Skeletal muscle cell (primary cell): ENCODE measurements at places on chromosomes 1 and 21.

DNA sequence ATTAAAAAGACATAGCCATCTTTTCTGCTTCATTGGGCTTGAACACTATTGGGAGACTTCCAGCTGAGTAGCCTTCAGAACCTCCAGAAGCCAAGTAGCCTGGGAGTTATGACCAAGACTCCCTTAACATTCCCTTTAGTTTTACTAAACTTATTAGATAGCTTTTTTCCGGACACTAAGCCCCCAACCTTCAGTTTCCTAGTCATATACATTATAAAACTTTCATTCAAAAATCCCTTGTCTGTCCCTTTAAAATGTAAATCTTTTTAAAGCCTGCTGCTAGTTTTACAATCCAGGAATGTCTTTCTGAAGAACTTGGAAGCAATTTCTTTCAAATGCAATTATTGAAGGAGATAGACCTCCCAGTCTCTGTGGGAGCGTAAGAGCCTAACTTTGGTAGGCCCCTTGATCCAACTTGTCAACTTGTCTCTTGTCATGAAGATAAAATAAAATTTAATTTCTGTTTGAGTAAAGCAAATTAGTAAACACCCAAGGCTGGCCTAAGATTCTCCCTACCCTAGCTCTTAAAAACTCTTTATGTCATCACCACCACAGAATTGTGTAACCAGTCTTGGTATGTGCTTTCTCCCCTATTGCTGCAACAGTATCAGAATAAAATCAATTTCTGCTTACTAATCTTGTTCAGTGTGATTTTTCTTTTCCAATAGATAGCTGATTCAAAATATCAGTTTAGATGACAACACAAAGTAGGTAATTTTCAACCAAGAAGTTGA lies 796.2 kb downstream of the PLA2G4A start:
- DNase-seq, result peak; percentile 25

DNA sequence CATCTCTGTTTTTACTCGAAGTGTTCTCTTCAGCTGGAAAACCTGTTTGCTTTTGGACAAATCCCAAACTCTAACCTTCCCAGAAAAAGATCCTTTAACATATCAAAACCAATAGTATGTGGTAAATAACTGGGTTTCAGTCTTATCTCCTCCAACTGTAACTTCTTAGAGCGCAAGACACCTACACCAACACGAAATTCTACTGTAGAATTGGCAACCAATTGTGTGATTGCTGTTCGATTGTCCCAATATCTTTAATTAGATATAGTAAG lies 5.8 kb upstream of the MPZL1 start:
- DNase-seq, result no peak

DNA sequence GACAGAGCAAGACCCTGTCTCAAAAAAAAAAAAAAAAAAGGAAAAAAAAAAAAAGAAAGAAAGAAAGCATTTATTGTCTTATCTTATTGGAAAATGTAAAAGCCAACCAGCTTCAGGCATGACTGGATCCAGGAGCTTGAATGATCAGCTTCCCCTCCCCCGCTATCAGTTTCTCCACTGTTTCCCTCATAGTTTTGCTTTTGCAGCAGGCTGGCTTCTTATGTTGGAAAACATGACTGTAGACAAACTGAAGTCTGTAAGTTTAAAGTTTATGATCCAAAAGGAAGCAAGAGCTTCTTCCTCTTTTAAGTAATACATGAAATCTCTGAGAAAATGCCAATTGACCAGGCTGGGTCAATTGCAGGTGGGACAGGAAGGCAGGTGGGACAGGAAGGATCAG lies 52.2 kb downstream of the FHAD1 start:
- no peak for DNase-seq

DNA sequence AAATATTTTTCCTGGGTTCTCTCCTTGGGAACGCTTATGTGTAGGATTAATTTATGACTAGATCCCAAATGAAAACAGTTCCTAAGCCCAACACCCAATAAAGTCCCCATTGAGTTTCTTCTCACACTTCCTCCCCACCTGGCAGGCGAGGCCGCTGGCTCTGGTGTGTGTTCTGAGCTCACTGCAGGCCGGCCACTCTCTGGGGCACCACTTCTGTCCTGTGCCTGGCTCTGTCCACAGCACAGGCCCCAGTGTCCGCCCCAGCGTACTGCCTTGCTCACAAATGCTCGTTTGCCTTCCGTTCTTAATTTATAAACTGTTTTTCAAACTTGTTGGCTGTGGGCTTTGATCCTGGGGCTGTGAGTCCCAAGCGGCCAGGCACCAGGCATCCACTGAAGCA lies 90.6 kb downstream of the TLR5 start:
- DNase-seq, result no peak

DNA sequence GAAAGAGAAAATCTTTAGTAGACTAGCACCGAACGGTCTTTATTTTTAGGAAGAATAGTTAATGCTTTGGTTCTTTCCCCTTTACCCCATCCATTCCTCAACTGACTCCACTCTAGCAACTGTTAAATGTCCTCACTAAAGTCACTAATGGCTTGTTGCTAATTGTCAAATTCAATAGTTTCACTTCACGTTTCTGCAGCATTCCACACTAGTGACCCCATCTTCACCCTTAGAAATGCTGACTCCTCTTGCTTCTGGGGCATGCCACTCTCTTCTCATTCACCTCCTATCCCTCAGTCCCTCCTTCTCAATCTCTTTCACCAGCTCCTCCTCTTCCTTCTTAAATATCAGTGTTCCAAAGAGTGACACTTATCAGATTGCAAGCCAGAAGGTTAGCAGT lies 19.4 kb upstream of the CADM3 start:
- DNase-seq, result no peak

DNA sequence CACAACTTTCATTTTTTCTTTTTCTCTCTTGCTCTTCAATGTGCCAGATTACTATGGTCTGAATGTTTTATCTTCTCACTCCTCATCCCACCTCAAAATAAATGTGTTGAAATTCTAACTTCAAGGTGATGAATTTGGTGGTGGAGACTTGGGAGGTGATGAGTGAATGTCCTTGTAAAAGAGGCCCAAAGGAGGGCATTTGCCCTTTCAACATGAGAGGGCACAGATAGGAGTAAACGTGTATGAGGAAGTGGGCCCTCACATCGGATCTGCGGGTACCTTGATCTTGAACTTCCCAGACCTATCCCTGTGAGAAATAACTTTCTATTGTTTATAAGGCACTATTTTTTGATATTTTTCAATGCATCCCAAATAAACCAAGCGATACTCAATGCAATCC lies 412.3 kb upstream of the ADGRL2 start:
- DNase-seq, result no peak

DNA sequence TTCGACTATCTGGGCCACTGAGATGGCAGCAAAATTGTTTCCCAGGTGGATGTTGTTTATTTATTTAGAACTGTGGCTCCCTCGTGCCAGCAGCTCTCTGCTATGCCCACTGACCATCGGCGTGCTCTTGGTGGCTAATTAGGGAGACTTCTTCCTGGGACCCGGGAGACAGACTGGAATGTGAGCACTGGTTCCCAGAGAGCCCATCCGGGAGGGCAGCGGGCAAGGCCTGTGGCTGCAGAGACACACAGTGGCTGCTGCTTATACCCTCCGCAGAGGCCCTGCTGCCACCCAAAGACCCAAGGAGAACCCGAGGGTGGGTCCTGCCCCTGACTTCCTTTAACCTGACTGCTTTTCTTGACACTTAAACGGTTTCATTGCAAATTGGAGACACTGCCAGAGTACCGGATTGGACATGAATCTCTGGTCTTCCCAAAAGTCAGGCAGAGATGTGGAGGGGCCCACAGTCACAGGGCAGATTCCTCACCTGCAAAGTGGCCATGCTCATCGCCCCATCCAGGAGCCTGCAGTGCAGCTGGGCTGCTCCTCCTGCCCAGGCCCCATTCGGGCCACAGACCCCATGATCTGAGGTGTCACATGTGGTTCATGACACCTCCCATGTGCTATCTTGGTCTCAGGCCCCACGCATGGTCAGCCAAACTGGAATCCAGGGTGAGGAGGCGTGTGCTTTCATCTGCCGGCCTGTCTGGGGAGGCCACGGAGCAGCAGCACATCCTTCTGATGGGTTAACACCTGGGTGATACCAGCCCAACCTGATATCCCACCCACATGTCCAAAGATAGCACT lies 5.7 kb upstream of the MATN1 start:
- no peak for DNase-seq

DNA sequence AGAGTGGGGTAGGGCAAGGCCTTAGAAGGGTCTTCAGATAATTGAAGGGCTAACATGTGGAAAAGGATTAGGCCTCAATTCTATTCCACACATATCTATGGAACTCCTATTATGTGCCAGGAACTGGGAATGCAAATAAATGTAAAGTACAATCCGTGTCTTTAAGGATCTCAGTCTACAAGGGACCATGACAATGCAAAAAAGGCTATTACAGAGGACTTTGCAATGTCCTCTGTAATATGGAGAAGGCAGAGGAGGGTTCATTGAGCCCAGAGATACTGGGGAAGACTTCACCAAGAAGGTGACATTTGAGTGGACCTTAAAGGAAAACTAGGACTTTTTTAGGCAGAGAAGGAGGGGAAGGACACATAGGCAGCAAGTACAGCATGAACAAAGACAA lies 4.5 kb upstream of the SCMH1 start:
- no peak for DNase-seq

GRCh38 chr1:241934201-241934848 lies 23.2 kb upstream of the BECN2 start:
- DNase-seq, result no peak

GRCh38 chr1:2299131-2299627 lies 71.1 kb downstream of the SKI start:
- no peak for DNase-seq

- no peak for DNase-seq
These were observed 22.5 kb downstream of the ZSCAN20 start for GRCh38 chr1:33494929-33495328.

DNA sequence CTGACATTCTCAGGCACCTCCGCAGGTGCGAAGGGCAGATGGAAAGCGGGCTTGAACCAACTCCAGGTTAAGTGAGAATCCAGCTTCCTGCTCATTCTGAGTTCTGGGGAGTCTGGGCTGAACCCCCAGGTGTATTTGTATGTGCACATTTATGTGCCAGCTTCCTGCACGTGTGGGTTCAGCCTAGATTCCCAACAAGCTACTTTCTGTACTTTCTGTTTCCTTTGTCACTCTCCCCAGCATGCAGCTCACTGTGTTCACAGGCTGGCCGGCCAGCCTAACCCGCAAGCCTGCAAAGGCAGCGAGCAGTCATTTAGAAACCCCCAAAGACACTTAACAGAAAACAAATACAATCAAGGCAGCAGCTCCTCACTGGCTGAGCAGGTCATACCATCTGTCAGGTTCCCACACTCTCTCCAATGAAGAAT lies 1.3 kb upstream of the IL19 start:
- DNase-seq, result no peak

DNA sequence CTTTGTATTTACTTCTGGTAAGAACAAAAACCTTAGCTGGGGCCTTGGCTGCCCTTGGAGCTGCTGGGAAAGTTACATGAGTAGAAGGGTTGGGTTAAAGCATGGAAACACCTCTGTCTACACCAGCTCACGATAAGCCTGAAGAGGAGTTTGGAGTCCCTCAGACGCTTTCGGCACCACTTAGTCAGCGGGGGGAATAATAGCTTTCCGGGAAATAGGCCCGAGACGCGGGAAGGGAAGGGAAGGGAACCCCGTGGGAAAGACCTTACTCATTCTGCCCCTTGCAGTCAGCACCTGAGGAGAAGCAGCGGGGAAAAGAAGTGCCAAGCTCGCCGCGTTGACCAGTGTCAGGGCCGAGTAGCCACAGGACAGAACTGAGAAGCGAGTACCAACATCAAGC lies 66.4 kb upstream of the PDE9A start:
- DNase-seq, result no peak

GRCh38 chr1:244730153-244730933 lies 77.4 kb downstream of the DESI2 start:
- DNase-seq, result no peak

DNA sequence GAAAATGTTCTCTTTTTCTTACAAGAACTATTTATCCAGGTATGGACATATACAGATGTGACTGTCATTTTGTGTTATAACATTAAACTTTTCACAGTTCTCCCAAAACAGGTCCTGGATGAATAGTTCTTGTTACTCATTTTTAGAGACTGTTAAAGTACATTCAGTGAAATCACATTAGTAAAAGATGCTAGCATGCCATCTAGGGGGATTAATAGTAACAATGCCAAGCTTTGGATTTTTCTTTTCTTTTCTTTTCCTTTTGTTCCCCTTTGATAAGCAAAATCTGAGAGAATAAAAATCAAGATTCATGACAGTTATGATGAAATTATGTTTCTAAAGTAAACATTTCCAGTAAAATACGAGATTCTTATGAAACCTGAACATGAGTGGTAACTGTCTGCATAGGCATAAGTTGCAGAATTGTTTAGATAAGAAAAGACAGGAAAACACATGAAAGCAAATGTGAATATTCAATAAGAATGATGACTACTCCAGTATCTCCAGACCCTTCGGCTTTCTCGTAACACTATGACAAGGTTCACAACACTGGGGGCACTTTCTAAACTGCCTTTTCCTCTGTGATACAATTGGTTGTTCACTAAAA lies 77.5 kb downstream of the TPR start:
- DNase-seq, result no peak

GRCh38 chr1:32494196-32494595 lies 29.3 kb downstream of the ZBTB8B start:
- DNase-seq, result no peak

GRCh38 chr1:150971583-150972416 lies 2.8 kb downstream of the CERS2 start:
- no peak for DNase-seq

GRCh38 chr1:201369209-201369608 lies 8.3 kb downstream of the TNNT2 start:
- no peak for DNase-seq

GRCh38 chr1:207054491-207054890 lies 1.4 kb downstream of the PFKFB2 start:
- no peak for DNase-seq

DNA sequence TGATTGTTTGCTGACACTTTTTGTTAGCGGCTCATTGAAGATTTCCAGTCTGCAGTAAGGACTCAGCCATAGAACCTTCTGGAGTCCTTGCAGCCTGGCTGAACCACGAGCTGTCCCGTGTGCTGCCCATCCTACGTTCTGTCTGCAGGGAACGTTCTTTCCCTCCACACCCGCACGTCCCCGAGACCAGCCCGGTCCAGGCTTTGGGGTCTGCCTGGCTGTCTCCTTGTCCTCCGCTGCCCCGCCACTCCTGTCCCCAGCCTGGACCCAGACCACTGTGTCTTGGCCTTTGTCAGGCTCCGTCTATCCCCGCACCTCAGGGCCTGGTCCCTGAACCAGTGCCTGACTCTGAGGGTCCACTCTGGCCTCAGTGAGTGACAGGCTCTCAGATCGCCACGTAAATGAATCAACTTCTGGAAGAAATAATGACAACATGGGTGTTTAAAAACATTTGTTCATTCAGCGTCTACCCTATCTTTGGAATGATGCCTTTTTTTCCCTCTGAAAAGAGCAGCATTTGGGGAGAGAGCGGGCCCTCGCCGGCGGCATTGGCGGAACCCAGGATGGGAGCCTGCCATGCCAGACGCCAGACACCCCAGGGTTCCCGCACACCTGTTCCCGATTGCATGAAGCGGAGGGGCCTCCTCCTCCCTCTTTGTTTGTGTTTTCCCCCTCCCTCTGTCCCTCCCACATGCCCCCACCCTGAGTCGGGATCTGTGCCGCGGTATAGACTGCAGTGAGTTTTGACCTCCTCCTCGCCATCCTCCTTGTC lies 43.9 kb upstream of the C1orf174 start:
- DNase-seq, result no peak

- DNase-seq, result no peak
These were observed 5.2 kb downstream of the FOXD3 start for GRCh38 chr1:63327417-63328054.
